ENCODE measurements at places on chromosomes 2 and 18.

DNA sequence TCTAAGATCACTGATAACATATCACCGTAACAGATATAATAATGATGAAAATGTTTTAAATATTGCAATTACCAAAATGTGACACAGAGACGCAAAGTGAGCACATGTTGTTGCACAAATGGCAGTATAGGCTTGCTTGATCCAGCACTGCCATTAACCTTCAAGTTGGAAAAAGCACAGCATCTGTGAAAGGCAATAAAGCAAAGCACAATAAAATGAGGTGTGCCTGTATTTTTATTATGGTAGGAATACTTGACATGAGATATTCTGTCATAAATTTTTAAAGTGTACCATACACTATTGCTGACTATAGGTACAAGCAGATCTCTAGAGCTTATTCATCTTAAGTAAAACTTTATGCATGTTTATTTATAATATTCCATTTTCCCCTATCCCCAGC, 312.2 kb downstream of the PTH2R start:
- DNase-seq = no peak

DNA sequence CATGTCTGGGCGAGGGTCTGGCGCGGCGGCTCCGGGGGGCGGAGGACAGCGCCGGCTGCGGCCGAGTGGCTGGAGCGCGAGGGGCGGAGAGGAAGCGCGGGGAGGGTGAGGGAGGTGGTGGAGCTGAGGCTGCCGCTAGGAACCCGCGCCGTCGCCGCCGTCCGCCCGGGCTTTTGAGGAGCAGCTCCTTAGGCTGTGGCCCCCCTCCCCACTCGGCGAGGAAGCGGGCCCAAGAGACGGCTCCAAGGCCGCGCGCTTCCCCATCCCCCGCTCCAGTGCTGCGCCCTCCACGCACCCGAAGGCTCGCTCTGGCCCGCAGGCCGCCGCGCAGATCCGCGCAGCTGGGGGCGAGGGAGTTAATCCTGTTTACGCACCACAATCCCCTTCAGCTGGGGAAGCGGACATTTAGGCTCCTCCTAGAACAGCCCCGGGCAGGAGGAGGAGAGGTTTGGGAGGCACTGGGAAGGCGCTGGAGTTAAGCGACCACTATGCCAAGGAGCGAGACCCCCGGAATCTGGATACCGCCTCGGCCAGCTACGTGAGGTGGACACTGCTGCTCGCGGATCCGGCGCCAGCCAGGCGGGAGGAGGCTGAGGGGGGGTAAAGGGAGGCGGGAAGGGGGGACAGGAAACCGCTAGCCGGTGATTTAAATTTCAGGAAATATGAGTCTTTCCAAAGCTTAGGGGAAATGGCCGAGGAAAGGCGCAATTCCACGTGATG, at the start of gene CNRIP1:
CNRIP1 (minus strand) TSS at position 552 of the 720 bp plus-strand sequence; CDS start at position 3, 549 bp downstream.
- DNase-seq = peak; percentile 70

DNA sequence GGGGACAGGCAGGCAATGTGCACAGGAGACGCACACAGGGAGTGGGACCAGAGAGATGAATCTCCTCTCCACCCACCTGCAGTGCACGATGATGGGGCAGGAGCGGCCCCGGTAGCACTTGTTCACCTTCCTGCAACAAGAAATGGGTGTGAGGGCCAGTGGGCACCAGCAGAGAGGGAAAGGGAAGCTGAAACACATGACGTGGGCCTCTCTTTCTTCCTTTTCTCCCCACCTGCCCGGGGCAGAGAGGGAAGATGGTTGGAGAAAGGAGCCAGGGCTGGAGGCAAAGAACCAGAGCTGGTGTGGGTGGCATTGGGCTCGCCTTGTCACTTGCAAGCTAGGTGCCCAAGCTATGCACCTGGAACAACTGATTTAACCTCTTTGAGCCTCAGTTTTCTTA, 12.2 kb downstream of the DNAJB2 start:
- no peak for DNase-seq

DNA sequence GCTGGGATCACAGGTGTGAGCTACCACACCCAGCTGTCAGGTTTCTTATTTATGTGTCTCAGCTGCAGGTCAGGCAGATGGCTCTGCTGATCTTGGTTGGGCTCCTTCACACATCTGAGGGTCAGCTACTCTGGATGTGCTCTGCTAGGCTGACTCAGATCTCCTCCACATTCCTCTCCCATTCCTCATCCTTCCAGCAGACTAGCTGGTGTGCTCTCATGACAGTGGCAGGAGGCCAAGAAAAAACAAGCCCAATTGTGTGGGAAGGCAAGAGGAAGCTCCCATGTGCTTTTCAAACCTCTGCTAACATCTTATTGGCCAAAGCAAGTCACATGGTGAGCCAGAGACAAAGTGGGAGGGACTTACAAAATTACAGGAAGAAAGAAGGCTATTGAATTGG, 11.7 kb upstream of the MSH6 start:
- DNase-seq = peak; percentile 58

GRCh38 chr18:6625481-6625880, 104.0 kb upstream of the ARHGAP28 start:
- DNase-seq = no peak

- no peak for DNase-seq
These were observed 316 bp downstream of the WDR12 start for GRCh38 chr2:202911203-202911511.

- DNase-seq = no peak
These were observed 88.3 kb downstream of the ETAA1 start for GRCh38 chr2:67485431-67485830.

DNA sequence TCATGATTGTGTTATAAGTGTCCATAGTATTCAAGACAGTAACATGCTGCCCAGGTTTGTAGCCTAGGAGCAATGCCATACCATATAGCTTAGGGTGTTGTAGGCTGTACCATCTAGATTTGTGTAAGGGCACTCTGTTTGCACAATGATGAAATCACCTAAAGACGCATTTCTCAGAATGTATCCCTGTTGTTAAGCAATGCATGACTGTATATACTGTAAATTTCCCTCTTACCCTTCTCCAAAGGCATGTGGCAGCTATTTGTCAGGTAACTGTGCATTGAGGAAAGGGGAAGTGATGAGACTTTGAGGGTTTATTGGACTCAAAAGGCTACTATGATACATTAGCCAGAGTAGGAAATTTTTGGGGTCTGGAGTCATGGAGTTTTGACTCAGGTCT, 180.8 kb downstream of the VAPA start:
- no peak for DNase-seq

DNA sequence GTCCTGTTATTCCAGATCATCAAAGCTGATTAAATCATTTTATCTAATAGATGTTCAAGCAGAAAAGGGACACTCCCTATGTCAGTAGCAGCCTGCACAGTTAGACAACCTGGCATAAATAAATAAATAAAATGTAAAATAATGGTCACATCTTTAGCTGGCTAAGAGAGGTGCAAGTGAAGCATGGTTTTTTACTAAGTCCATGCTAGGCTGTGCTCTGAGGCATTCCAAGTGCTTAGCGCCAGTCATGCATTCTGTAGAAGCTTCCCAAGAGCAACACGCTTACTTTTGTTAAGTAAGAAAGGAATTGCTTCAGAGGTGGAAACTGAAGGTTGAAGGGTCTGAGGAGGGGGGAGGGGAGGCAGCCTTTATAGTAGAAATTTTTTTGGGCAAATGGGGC, 351.2 kb downstream of the CDH2 start:
- no peak for DNase-seq

GRCh38 chr2:26542676-26543505, 65.0 kb upstream of the OTOF start:
- no peak for DNase-seq

GRCh38 chr2:137886083-137886831, 78.0 kb upstream of the HNMT start:
- no peak for DNase-seq

DNA sequence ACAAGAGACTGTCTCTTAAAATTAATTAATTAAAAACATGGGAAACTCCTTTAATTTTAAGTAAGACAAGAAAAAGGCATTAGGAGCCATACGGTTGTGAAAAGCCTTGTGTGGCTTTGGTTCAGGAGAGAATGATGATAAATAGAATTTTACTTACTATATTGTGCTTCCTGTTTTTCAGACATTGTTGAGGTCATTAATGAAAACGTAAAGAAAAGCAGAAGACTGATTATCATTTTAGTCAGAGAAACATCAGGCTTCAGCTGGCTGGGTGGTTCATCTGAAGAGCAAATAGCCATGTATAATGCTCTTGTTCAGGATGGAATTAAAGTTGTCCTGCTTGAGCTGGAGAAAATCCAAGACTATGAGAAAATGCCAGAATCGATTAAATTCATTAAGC, 10.7 kb upstream of the IL1RL2 start:
- DNase-seq = no peak

- no peak for DNase-seq
These were observed 8.0 kb downstream of the MC5R start for GRCh38 chr18:13831864-13832508.

- DNase-seq = no peak
These were observed 19.0 kb upstream of the SERTAD2 start for GRCh38 chr2:64672708-64673107.

- DNase-seq = no peak
These were observed 137.1 kb downstream of the LTBP1 start for GRCh38 chr2:33083699-33084387.

GRCh38 chr2:196337208-196337953, 166.0 kb upstream of the STK17B start:
- DNase-seq = no peak

GRCh38 chr2:6828299-6828584, 37.5 kb downstream of the CMPK2 start:
- no peak for DNase-seq

GRCh38 chr2:161206471-161207032, 46.3 kb downstream of the TANK start:
- no peak for DNase-seq

DNA sequence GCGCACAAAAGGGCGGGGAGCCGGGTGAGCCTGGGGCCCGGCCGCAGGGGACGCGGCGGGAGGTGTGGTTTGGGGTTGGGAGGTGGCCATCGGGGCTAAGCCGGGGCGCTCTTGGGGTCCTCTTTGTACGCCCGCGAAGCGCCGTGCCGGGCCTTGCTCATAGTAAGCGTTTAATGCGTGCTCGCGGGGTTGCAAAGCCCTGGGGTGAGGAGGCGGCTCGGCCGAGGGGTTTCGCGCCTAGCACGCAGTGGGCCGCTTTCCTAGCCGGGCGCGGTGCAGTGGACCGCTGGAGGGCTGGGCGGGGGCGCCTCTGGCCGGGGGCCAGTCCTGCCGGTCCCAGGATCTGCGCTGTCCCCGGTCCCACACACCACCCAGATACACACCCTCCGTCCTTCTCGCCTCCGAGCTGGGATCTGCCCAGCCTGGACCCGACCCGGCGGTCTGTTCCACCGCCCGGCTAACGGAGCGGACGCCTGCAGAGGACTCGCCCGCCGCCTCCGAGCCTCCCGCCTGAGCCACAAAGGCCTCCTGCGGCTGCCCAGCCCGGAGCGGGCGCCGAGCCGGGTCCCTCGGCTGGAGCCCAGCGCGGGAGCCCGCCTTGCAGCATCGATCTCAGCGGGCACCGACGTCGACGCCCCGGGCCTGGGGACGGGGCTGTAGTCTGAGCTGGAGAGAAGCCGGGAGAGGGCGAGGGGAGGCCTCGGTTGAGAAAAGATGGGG, 564 bp downstream of the DPYSL5 start:
- no peak for DNase-seq

- DNase-seq = no peak
These were observed 55.8 kb downstream of the OXER1 start for GRCh38 chr2:42708179-42708578.

DNA sequence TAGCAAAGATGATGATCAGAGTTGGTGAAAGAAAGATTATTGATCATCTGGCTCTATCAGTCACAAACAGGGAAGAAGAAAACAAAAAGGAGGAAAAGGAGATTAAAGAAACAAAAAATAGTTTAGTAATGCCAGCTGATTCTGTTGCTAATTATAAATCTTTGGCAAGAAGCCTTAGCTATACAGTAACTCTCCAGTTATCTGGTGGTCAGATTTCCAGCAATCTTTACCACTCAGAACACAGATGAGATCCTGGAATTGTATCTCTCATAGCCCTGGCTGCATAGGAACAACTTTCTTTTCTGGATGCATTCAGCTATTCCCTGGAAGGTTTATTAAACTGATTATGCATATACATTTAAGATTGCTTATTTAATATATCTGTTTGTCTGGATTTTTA, 256.8 kb upstream of the ZEB2 start:
- no peak for DNase-seq

GRCh38 chr2:114550895-114551793, 108.7 kb downstream of the DPP10 start:
- DNase-seq = no peak

DNA sequence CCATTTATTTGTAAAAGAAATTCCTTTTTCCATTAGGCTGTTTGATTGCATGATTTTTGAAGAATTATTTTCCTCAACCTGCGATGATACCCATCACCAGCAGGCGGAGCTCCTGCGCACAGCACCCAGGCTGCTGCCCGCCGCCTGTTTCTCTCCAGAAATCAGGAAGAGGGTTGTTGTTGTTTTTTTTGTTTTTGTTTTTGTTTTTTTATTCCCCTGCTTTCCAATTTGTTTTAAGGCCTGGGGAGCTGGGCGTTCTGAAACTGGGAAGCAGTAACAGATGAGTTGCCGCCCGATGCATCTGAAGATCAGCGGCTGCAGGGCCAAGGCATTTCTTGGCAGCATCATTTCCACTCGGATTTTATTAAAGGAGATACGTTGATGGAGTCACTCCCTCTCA, 132.1 kb downstream of the MBP start:
- peak; percentile 37 for DNase-seq

GRCh38 chr2:192675681-192676080, 480.9 kb upstream of the TMEFF2 start:
- no peak for DNase-seq

DNA sequence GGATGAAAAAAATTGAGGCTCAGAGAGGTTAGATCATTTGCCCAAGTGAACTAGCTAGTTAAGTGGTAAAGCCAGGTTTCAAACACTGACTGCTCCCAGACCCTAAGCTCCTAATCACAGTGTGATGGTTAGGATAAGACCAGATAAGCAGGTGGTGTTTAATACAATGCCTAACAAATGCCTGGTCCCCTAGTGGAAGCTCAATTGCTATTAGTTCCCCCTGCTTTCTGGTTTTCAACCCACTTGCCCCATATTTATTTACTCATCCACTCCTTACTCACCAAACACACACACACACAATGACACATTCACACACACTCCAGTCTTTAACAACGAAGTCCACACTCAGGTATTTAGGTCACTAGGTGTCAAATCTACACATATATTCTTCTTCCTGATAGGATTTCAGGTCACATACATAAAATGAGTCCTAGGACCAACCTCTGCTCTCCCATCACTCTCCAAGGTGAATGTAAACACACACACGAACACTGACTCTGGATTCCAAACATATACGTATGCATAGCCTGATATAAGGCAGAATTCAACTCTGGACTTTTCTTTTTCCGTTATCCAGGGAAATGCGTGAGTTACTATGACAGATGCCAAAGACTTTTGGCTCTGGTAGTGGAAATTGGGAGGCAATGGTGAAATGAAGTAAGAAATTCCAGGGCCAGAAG, 73.6 kb upstream of the TSPYL6 start:
- DNase-seq = no peak

All from hypothalamus (tissue), 51 donors.